IMR-90 (cell line): ENCODE measurements at places on chromosomes 5 and 9. TPM values are rescaled to one million over a fixed set of nuclear protein-coding genes. Genes with fewer than 3 reads are reported as not detected.

ENC1 gene
- 55.8 and 70.8 TPM in 2 replicates for total RNA-seq

CXCL14 gene
- total RNA-seq: under 0.01 TPM in 1 of 2 replicates, not detected in the other

DNA sequence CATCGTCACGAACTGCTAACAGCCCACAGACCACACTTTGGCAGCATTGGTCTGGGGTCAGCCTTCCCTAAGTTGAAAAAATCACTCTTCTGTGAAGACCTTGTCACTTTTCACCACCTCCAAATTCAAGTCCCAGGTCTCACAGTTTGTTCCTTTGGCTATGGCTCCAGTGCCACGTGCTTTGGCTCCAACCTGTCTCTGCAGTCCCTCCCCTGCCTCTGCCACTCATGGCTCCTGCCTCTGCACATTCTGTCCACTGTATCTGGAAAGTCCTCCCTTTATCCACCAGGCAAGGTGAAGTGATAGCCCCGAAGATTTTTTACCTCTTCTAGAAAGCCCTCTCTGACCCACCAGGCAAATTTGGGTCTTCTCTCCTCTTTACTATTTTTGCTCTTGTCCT lies 5.3 kb downstream of the CKMT2 start:
- DNase-seq: no peak

DNA sequence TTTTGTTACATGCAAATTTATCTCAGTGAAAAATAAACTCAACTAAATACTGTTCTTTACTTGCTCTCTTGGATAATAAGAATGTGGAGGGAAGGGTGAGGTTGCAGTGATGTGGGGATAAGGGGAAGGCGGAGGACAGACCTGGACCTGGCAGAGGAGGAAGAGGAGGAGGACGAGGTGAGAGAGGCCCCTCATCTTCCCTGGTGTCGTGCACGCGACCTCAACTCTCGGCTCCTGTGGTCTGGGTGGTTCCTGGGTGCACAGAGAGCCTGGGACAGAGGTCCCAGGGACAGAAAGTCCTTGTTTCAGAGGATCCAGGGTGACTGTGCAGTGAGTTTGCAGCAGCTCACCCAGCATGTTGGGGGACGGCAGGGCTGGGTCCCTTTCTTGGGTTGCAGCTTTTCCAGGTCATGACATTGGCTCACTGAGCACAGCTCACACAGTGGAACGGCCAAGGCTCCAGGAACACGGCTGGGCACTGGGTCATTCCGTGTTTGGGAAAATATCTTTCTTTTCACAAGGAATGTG lies 37.7 kb upstream of the LPCAT1 start:
- DNase-seq: no peak

- no peak for DNase-seq
Measured at GRCh38 chr5:155004138-155004744, 9.3 kb upstream of the KIF4B start.

- DNase-seq: no peak
Measured at GRCh38 chr5:59319250-59319649, 574.3 kb downstream of the PDE4D start.

- no peak for DNase-seq
Measured at GRCh38 chr5:40653221-40654022, 26.3 kb upstream of the PTGER4 start.

GRCh38 chr5:95746194-95746593 lies 15.1 kb downstream of the RHOBTB3 start:
- DNase-seq: no peak

GPRIN1 gene
- 2.5 and 3.0 TPM in 2 replicates for total RNA-seq

DNA sequence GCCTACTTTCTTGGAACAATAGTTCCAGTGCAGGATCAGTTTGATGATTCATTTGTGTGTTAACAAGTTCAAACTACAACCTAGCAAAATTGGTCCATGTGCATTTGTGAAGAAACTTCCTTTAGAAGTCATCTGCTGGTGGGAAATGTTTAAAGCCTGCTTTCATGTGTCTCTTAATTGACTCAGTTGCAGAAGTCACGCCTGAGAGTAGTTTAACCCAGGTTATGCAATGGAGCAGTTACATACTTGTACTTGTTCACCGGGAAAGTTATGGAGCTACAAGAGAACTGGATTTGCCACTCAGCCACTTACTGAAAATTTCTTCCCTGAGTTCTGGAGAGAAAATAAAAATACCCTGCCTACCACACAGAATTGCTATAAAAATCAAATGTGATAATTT lies 1397.8 kb downstream of the PTPRD start:
- DNase-seq: no peak

- DNase-seq: no peak
Measured at GRCh38 chr5:14415024-14415697, 166.4 kb upstream of the OTULINL start.

DNA sequence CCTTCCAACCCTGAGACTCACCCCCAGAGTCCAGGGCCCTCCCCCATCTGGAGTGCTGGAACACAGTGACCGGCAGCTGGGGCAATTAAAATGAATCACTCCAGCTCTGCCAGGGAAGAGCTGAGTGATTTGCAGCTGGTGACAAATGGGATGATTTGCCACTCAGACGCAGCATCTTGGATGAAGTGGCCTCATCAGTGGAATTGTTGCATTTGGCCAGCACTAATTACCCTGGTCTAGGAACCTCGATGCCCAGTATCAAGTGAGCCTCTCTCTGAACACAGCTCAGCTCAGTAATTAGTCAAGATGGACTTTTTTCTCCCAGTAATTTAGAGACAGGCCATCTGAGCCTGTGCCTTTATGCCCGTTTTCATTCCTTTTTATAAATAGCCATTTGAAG lies 259.5 kb downstream of the GRIA1 start:
- no peak for DNase-seq

- no peak for DNase-seq
Measured at GRCh38 chr5:57653636-57654290, 171.2 kb upstream of the ACTBL2 start.

- DNase-seq: peak; percentile 98
Measured at GRCh38 chr9:116288658-116289057, 135.1 kb downstream of the PAPPA start.

- peak; percentile 38 for DNase-seq
Measured at GRCh38 chr5:149170299-149170698, 29.0 kb downstream of the ABLIM3 start.

TRAF1 gene
- total RNA-seq: 3.1 and 3.9 TPM in 2 replicates

DNA sequence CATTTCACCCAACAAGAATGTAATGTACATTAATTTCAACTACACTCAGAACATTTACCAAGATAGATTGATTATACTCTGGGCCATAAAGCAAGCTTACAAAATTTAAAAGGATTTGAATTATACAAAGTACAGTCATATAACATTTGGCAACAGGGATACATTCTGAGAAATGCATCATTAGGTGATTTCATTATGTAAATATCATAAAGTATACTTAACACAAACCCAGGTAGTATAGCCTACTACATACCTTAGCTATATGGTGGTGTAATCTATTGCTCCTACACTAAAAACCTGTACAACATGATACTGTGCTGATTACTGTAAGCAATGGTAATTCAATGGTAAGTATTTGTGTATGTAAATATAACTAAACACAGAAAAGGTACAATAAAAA lies 202.9 kb downstream of the MPDZ start:
- DNase-seq: no peak

DNA sequence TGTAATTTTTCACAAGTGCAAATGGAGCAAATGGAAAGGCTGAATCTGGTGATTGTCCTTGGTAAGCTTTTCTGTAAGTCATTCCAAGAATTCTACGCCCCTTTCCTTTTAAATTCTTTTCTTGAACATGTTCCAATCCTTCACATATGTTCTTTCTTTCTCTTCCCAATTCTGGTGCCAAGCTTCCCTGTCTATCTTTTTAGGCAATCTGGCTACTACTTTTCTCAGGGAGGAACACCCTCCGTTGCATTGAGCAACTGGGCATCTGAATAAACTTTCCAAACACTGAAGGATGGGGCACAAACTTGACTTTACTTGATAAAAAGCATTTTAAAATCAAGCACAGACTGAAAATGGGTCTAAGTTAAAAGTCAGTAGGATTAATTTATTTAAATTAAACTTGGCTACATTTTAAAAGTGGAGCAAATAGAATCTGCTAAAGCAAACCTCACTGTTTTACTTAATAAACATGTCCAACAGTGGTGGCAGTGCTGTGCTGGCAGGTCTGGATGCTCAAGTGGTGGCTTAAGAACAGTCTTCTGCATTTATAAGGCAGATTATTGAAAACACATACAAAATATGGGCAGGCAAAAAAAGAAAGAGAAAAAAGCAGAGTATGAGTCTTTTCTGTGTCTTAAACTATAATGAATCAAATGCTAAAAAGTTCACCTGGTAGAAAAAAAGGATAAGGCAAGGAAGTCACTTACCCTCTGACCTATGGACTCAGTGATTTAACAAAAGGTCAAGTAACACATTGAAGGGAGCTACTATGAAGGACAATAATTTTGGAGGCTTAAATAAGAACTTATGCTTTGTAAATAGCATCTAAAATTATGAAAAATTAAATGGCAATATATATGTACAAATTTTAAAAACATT lies 5.4 kb downstream of the ELL2 start:
- no peak for DNase-seq

FAM153A gene
- not detected in 2 replicates for total RNA-seq

- no peak for DNase-seq
Measured at GRCh38 chr5:145141534-145141933, 693.6 kb downstream of the PRELID2 start.

DNA sequence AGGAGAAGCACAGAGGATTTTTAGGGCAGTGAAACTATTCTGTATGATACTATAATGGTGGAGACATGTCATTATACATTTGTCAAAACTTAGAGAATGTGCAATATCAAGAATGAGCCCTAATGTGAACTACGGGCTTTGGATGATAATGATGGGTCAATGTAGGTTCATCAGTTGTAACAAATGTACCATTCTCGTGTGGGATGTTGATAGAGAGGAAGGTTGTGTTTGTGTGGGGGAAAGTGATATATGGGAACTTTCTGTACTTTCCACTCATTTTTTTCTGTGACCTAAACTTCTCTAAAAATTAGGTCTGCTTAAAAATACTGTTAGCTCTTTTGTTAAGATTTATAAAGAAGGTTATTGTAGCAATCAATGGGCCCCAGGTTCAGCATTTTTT lies 138.9 kb downstream of the SPATA31D1 start:
- DNase-seq: no peak

GRCh38 chr9:12368569-12368968 lies 324.6 kb upstream of the TYRP1 start:
- DNase-seq: no peak

DNA sequence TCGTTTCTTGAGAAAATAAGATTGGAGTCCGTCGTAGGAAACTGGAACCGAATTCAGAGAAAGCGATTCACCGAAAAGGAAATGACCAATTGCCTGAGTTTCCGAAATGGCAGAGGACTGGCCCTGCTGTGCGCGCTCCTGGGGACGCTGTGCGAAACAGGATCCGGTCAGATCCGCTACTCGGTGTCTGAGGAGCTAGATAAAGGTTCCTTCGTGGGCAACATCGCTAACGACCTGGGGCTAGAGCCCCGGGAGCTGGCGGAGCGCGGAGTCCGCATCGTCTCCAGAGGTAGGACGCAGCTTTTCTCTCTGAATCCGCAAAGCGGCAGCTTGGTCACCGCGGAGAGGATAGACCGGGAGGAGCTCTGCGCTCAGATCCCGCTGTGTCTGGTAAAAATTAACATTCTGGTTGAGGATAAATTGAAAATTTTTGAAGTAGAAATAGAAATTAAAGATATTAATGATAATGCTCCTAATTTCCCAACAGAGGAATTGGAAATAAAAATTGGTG lies 379 bp downstream of the PCDHGA3 start:
- no peak for DNase-seq

- DNase-seq: no peak
Measured at GRCh38 chr5:174723315-174723978, 935 bp upstream of the MSX2 start.

CRB2 gene
- not detected in 2 replicates for total RNA-seq

GRCh38 chr5:156379206-156379605 lies 52.2 kb downstream of the SGCD start:
- no peak for DNase-seq

DNA sequence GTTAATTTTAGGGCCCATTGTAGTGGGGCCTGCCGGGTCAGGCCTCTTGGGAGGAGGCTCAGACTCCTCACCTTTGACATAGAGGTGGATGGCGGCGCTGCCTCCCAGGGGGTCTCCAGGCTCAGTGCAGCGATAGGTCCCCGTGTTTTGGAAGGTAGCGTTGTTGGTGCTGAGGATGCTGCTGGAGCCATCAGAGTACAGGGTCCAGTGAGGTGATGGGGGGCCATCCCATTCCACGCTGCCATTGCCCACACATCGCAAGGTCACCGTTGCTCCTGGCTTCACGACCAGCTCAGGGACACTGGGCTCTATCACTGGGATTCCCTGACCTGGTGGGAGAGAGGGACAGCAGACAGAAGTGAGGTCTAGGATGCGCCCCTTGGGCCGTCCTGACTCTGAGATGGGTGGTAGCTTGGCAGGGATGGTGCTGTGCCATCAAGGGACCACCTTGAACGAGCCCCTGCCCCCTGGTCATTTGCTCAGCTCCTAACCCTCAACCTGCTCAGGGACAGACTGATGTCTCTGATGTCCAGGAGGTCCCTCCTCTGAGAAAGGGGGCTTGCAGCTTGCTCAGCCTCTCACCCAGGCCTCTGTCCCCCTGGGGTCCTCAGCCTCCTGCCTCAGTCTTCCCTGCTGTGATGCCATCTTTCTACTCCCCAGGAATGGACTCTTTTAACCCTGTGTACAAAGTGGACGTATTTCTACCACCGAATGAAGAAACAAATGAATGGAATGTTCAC lies 5.5 kb downstream of the CSF1R start:
- DNase-seq: no peak

- no peak for DNase-seq
Measured at GRCh38 chr5:54344653-54345052, 34.3 kb upstream of the ARL15 start.

RIMOC1 gene
- 4.1 and 10.3 TPM in 2 replicates for total RNA-seq

PTPN3 gene
- total RNA-seq: 0.72 and 0.83 TPM in 2 replicates

EQTN gene
- not detected in 2 replicates for total RNA-seq

GRCh38 chr5:5316334-5316733 lies 106.1 kb upstream of the ICE1 start:
- no peak for DNase-seq

GRCh38 chr5:24923400-24923799 lies 278.6 kb upstream of the CDH10 start:
- no peak for DNase-seq

DNA sequence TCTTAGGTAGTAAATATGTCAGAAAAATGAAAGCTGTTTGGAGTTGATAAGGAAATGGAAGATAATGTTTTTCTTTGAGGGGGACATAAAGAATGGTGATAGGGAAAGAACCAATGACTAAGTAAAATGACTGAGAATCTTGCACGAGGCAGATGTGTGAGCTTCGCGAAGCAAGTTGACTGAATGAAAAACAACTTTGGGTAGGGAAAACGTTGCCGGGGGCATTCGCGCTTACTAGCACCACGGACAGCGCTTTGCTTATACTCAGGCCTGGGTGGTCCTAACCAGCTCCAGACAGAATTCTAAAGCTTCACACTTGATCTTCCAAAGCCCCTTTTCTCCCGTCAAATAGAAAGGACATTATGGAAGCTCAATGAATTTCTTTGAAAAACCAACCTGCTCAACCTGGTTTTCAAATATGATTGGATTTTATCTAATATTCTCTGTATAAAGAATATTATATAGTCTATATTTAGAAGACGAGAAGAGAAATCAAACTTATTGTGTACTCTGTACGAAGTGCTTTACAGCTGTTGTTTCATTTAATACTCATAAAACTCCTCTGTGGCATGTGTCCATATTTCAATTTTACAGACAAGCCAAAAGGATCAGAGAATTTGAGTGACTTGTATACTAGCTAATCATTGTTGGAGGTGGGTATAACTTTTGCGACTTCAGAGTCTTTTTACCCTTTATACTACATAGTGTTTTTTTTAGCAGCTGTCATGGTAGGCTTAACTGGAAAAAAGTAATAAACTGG lies 1.9 kb upstream of the CDKN2B start:
- peak; percentile 47 for DNase-seq
